ENCODE measurements at places on chromosomes 4 and X.

DNA sequence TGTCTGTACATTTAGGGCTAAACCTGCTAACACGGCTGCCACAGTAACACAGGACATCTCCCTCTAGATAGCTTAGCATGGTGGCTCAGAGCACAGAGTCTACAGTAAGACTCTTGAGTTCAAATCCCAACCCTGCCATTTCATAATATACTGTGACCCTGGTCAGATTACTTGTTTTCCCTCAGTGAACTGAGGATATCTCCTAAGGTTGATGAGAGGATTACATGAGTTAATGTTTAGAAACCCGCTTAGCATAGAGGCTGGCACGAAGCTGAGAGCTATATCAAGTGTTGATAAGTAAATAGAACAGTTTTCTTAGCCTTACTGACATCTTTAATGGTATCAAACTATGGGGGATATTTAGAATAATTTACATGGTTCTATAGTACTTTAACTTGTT lies 37.2 kb downstream of the CASP3 start:
- no peak for DNase-seq

GRCh38 chrX:128891554-128891953 lies 631.7 kb downstream of the SMARCA1 start:
- DNase-seq = no peak

GRCh38 chr4:118969359-118969758 lies 80.7 kb downstream of the SYNPO2 start:
- no peak for DNase-seq

DNA sequence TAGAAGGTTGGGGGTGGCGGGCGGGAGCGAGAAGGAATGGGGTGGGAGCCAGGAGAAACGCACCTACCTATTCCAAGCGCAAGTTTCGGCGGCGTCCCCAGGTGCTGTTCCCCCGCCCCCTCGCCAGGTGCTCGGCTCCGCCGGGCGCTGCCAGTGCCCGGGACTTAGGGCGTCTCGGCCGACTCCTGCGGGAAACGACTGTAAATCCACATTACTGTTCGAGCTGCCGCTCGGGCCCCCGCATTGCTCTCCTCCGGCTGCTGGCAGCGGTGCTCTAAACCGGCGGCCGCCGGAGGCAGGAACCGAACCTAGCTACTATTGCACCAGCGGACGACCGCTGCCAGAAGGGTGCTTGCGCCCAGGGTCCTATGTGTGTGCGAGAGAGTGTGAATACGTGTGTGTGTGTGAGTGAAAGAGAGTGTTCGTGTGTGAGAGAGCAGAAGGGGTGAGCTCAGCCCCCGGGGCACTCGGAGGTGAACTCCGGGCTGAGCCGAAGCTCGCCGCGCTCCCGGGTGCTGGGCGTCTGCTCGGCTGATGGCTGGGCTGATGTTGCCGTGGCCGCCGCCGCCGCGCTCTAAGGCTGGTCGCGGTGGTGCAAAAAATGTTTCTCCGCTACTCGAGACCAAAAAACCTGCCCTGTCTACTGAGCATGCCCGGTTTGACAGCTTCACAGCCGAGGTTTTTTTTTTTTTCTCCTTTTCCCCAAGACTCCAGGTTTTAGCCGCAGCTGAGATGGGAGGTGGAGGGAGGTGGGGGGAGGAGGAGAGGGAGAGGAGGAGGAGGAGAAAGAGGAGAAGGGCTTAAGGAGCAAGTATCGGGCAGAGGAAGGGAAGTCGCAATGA lies 115.7 kb upstream of the TEX13C start:
- no peak for DNase-seq

- no peak for DNase-seq
These were observed 1847.5 kb upstream of the IGFBP7 start for GRCh38 chr4:58957711-58958110.

DNA sequence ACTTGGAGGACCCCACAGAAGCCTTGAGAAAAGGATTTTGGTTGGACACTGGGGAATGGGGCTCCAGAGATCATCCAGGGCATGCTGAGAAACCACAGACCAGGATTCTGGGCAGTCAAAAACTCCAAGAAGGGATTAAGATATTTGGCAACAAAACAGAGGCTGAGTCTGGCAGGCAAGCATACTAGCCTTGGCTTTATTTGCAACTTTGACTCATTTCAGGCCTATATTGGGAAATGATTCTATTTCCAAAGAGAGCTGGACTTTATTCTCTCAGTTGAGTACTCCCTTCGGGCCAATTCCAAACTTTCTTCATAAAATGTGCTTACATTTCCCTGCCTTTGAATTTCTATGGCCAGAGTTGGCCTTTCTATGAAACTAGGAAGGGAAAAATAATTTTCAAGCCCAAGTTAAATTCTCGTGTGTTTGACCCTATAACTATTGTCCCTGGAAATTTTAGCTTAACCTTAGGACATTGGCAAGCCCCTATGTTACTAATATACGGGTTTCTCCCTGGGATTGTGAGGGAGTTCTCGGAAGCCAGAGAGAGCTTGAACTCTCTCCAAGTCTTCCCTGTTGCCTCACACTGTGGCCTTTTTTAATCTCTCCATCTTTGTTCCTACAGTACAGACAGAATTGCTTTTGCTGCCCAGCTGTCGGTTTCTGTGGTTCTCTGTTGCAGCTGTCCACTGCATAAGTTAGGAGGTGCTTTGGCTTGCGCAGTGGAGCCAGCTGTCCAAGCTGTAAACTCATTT lies 112.6 kb upstream of the FAM9A start:
- DNase-seq = no peak

- DNase-seq = no peak
These were observed 24.8 kb downstream of the PDGFC start for GRCh38 chr4:156946516-156947424.

- DNase-seq = no peak
These were observed 395.2 kb downstream of the MID1IP1 start for GRCh38 chrX:39196192-39197102.

Measured in T-helper 17 cell (primary cell).